ENCODE measurements at places on chromosomes 4 and X.

- DNase-seq: no peak
These were observed 346.6 kb downstream of the OPHN1 start for GRCh38 chrX:68086709-68087108.

GRCh38 chr4:150116506-150116905 lies 38.3 kb downstream of the DCLK2 start:
- no peak for DNase-seq

GRCh38 chrX:87299563-87300160 lies 217.9 kb upstream of the KLHL4 start:
- DNase-seq: no peak

DNA sequence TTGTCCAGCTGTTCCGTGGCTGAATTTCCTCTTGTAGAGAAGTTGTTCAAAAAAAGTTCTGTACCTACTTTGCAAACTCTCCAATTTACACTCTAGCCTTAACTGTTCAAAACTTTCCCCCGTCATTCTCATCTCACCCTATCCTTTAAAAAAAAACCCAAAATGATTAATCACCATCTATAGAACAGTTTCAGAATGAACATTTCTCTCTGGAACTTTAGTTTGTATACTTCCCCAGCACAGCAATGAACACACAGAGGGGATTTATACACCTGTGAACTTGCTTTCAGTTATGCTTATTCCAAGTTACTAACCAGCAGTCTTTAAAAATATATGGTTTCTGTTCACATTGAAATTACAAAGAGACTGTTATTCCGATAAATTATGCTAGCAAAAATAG lies 1.2 kb downstream of the GEMIN8 start:
- DNase-seq: no peak

DNA sequence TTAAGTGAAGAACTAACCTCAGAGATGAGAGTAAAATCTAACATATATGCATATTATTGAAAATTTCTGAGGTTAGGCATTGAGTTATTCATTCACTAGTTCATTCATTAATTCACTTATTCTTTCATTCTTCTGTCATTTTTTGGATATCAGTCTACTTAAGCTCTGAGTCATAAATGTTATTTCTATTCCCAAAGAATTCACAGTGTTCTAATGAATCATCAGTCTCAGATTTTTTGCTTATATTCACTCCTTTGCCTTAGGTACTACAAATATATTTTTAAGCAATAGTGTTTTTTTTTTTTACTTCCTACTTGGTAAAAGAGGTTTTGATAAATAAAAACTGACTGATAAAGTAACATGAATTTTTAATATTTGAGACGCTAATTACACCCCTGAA lies 95.2 kb upstream of the DKK2 start:
- DNase-seq: no peak

GRCh38 chrX:38061335-38061734 lies 55.0 kb downstream of the SYTL5 start:
- no peak for DNase-seq

DNA sequence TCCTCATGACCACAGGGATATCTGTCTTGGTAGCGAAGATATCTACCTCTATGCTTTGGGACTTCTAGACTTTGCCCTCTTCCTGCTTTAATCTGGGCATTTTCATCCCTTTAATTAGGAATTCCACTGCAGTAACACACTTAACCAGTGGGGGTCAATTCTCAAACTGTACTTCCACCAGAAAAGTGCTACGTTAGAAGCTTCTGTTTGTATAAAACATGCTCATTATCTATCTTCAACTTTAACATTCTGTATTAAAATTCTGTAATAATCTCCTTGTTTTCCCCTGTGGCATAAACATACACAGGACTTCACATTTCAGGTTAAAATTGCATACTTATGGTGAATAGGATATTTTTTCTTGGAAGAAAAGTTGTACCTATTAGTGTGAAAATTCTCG lies 105.6 kb downstream of the AMMECR1 start:
- DNase-seq: no peak

DNA sequence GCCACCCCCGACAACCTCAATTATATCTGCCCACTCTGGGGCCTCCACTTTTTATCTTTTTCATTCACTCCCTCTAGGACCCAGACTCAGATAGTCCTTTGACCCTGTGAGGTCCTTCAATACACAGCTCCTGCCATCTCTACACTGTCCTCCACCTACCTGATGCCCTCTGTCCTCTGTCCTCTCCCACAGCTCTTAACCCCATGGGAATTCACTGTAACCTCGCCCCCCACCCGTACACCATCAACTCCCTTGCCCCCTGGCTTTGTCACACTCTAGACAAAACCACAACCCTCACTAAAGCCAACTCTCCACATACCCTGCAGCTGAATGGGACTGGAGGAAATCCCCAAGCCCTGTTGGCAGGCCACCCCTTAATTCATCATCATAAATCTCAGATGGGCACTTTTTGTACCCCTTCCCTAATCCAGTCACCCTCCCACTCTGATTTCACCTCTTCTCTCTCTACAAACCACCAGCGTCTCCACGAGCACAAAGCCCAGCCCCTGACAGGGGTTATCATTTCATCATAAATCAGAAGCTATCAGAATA lies 52.3 kb upstream of the ENPP6 start:
- no peak for DNase-seq

- no peak for DNase-seq
These were observed at the start of gene MSANTD1 for GRCh38 chr4:3248811-3249661. Gene MSANTD1 (plus strand): TSS chr4:3249159. CDS start chr4:3249223, 64 bp downstream.

- no peak for DNase-seq
These were observed 1.2 kb upstream of the EBP start for GRCh38 chrX:48520455-48520854.

GRCh38 chr4:145230726-145231125 lies 50.3 kb upstream of the OTUD4 start:
- no peak for DNase-seq

- no peak for DNase-seq
These were observed 291.6 kb upstream of the HS3ST1 start for GRCh38 chr4:11720292-11720691.

DNA sequence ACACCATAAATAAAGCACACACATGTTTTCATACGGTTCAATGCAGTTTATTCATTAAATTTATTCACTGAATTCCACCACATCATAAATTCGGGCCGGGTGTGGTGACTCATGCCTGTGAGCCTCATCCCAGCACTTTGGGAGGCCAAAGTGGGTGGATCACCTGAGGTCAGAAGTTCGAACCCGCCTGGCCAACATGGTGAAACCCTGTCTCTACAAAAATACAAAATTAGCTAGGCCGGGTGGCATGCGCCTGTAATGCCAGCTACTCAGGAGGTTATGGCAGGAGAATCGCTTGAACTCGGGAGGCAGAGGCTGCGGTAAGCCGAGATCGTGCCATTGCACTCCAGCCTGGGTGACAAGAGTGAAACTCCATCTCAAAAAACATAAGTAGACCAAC lies 131.6 kb downstream of the PDS5A start:
- no peak for DNase-seq

DNA sequence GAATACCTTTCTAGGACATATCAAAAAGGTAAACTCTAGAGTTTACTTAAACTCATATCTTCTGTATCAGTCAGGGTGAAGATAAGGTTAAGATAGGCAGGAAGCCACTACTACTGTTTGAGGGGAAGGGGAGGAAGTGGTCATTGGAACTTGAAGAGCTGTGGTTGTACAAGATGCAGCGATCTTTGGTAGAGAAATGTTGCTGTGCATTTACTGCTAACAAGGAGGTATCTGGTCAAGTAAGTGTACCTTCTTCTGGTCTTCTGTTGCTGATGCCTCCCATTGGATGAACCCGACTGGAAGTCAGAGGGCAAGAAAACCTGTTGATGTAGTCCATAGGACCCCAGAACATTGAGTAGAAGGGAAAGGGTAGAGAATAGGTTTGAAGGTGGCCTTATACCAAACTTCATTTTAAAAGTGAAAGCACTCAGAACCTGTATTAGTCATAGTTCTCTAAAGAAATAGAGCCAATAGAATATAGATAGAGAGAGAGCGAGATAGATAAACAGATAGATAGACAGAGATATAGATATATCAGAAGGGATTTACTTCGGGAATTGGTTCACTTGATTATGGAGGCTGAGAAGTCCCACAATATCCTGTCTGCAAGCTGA lies 47.9 kb upstream of the TSPAN5 start:
- DNase-seq: no peak

GRCh38 chr4:25457053-25457715 lies 80.1 kb downstream of the ANAPC4 start:
- no peak for DNase-seq

DNA sequence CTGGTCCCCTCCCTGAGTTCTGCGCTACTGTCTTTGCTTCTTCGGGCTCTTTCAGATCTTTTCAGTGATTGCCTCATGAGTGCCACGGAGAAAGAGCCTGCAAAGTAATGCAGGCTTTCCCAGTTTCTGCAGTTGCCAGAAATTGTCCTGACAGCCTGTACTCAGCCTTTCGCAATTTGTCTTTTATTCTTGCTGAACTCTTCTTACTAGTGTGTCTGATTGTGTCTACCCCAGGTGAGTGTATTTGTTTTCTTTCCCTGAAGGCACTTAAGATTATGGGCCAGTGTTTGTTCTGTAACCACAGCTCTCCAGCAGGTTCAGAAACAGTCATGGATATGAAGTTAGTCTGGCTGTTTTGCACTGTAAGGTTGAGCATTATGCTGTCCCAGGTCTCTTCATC lies 47.1 kb downstream of the FAM193A start:
- no peak for DNase-seq

- no peak for DNase-seq
These were observed 132.5 kb downstream of the PTTG2 start for GRCh38 chr4:38092701-38093100.

- no peak for DNase-seq
These were observed 29.6 kb downstream of the REST start for GRCh38 chr4:56937262-56937661.

GRCh38 chrX:118383120-118383519 lies 37.2 kb downstream of the WDR44 start:
- DNase-seq: no peak

DNA sequence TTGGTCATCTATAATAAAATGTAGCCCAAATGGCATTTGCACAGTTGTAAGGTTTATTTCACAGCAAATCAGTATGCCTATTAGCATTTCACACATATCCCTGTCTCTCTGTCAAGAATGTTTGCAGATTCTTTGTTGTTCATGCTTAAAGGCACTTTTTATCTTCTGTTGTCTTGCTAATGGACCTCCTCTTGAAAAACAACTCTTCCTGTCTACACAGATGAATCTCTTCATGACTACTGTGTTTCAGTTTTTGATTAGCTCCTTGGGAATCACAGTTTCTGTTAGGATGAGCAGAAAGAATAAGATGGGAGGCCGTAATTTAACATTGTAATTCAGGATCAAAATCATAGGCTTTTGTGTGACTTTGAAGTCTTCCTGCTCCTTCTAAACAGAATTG lies 35.5 kb upstream of the SLC4A4 start:
- DNase-seq: no peak

GRCh38 chr4:22814906-22815305 lies 122.2 kb downstream of the GBA3 start:
- no peak for DNase-seq

DNA sequence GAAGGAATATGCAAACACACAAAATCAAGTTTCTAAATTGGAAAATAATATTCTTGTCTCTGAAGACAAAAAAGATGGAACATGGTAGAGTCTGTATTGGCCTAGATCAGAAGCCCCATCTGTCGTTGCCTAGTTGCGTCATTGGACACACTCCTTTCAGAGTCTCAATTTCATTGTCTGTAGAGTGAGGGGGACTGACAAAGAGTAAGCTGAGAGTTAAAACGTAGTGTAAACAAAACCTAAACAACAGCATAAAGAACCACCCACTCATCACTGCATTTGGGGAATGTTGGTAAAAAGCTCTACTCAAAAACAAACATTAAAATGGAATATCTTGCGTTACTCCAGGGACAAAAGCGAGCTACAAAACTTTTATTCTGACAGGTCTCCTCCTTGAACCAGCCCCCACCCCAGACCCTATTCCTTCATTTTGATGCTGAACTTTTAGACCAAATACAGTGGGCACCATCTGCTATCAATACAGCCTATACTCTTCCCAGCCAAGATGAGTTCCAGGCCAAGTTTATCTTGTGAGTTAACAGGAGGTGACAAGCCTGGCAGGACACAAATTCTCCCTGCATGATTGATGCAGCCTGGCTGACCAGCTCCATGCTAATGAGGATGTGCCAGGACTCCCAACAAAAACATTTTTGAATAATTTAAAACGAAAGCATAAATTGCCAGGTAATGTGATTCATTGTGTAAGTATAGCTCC lies 125.2 kb downstream of the COL25A1 start:
- no peak for DNase-seq

DNA sequence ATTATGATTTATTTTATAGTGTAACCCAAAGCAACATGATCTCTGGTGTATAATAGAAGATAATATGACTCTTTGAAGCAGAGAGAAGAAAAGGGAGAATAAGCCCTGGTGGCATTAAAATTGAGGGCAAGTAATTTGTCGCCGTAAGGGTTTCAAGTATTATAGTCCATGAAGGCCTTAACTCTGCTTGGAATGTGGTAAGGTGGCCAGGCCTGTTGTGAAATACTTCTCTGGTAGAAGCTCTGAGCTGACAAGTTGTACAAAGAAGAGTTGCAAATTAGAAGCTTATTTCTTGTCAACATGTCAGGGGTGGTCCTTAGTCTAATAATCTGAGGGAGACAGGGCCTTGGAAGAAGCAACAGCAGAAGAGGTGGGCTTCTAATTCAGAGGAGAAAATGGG lies 151.7 kb upstream of the HHIP start:
- no peak for DNase-seq

GRCh38 chr4:96786306-96786705 lies 946.4 kb downstream of the PDHA2 start:
- DNase-seq: no peak

DNA sequence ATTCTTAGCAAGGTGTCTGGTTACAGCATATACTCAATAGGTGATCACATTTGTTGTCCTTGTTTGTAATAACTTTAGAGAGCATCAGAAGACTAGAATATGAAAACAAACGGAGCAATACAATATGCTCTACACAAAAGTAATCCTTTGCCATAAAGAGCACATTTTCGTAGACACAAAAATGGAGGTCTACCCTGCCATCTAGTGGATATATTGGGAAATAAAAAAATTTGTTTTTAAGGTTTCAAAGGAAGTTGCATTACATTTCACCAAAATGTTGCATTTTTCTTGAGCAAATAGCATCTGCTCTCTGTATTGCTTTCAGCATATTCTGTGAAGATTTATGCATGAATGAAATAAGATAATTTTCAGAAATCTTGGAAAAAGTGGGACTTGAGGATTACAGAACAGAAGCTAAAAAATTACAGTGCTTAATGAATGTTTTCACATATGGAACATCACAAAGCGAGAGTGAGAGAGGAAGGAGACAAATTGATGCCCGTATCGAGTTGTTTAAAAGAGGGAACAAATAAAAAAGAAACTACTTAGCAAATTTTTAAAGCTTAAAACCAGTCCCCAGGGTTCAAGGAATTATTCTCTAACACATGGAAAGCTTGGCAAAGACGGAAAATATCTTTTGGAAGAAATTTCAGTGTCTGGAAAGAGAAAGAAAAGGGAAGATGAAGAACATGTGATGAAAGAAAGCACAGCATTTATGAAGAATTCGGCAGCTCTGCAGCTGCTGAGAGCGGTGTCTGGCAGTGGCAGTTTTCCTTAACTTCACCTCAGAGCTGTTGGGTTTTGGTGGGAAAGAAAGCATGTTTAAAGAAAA lies 390.1 kb downstream of the ANKRD50 start:
- DNase-seq: no peak
